Activated B cell treated with CpG ODN at 0.5 μM for 24 hours (primary cell): ENCODE measurements at places on chromosomes 3 and 15.

GRCh38 chr15:43517354-43518196 lies at the start of gene MAP1A:
Gene MAP1A (plus strand): TSS chr15:43517608. CDS start chr15:43521474, 3,866 bp downstream.
- DNase-seq: no peak

GRCh38 chr3:105610473-105610872 lies 243.8 kb downstream of the ALCAM start:
- DNase-seq: no peak

DNA sequence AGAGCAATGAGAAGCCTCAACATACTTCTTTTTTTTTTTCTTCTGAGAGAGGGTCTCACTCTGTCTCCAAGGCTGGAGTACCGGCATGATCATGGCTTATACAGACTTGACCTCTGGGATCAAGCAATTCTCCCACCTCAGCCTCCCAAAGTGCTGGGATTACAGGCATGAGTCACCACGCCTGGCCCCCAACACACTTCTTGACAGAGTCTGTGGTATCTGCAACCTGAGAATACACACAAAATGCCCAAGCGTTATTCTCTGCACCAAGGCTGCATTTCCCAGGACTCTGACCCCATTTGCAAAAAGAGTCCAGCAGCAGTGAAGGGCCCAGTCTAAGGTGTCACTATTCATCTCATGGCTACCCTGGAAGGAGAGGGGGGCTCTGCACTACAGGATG lies 42.7 kb upstream of the BLM start:
- DNase-seq: no peak

GRCh38 chr3:99551520-99551919 lies 86.9 kb upstream of the COL8A1 start:
- DNase-seq: no peak

DNA sequence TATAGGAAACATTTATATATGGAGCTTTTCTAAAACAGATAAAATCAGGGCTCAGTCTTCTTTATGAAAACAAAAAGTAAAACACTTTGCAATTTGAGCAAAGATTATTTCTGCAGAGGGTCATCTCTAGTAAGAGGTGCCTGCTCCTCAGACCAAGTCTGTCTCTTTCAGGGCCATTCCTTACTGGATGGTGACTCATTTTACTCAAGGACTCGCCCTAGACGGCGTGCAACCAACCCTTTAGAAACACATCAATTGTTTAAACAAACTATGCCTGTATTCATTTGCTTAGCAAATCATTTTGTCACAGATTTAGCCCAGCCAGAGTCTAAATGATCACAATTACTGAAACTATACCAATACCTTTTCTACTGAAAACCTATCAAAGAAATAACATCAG lies 242.8 kb upstream of the ICE2 start:
- DNase-seq: no peak

DNA sequence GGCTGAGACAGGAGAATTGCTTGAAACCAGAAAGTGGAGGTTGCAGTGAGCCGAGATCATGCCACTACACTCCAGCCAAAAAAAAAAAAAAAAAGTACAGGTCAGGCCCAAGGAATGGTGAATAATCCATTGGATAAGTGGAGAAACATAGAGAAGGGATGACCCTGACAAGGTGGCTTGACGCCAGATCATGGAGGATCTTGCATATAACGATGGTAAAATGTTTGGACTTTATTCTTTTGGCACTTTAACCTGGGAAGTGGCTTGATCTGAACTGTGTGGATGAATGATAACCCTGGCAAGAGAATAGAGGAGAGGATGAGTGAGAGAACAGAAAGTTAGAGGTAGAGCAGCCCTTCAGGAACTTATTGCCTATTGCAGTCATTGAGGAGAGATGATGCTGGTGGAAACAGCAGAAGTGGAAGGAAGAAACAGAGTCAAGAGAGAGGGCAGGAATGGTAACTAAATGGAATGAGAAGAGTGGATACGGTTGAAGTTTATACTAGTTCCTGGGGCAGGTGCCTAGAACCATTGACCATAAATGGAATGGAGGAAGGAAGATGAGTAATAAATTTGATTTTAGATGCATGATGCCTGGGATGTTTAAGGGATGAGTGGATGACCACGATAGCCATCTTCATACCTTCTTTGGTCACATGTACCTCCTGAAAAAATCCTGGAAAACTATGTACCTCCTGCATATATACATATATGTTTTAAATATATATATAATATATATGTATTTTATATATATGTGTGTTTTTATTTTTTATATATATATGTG lies 57.8 kb downstream of the BLM start:
- no peak for DNase-seq

- no peak for DNase-seq
Observed at GRCh38 chr3:114454551-114455251, 160.9 kb downstream of the TIGIT start.

GRCh38 chr3:128435058-128435457 lies 31.6 kb downstream of the DNAJB8 start:
- no peak for DNase-seq

DNA sequence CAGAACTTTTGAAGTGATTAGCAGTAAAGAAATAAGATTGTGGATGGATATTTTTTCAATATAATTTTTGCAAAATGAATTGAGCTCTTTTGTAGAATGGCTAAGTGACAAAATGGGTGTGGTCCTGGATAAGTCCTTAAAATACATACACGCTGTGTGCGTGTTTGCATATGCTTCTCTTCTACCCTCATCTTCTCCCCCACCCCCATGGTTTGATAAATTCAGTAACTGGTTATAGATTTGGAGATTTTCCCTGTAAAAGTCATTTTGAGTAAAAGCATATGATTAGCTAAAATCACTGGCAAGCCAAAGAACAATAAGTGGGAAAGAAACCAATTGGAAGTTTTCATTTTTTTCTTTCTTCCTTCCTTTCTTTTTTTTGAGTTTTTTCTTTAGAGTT lies 453.9 kb upstream of the MDFIC2 start:
- DNase-seq: no peak

GRCh38 chr3:113654310-113654709 lies 42.1 kb downstream of the USF3 start:
- no peak for DNase-seq

DNA sequence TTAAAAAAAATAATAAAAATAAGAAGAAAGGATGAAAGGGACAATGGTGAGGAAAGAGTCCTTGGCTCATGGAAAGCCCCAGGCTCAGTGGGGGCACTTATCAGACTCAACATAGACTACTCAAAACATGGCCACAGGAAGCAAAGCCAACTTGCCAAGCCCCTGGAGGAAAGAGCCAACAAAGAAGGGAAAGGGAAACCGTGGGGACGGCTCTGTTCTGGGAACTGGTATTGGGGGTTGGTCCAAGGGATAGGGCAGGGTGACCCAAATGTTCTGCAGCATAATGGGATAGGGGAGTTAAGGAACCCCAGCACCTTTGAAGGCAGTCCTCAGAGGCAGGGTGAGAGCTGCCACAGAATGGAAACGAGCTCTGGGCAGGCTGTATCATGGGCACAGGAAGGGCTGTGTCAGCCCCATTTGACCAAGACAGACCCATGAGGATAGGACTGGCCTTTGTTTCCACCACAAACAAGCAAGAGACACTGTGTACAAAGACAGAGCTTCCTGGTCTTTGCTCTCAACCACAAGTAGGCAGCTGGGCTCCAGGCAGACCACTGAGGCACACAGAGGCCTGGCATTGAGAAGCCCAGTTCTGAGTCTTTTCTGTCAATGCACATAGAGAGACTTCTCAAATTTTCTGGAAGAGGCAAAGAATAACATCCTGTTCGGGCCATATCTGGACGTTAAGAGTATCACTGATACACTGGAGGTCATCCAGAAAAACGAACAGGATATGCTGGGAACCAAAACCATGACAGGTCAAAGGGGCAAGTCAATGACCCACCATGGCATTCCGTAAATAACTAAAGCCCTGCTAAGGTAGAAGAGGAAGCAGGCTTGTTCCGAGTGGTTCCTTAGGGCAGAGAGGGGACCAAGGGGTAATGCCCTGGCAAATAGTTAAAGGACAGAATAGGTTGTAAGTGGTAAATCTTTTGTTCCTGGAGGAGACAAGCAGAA lies 10.6 kb upstream of the SEMA7A start:
- no peak for DNase-seq

GRCh38 chr3:40572588-40572987 lies 47.8 kb downstream of the ZNF621 start:
- no peak for DNase-seq

DNA sequence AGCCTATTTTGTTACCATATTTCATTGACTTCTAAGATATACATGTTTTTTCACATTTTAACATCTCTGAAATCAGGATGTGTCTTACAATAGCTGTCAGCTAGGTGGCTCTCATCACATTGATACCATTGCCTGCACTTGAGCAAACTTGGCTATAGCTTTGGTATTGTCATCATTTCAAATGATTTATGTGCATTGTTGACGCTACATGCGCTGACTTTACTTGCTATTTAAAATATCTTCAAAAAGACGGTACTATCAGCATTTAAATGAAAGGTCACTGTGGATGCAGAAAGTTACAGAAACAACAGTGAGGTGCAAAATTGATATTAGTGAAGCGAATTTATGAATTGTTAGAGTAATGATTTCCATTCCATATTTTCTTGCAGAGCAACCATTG lies 54.0 kb upstream of the ABHD2 start:
- DNase-seq: no peak

DNA sequence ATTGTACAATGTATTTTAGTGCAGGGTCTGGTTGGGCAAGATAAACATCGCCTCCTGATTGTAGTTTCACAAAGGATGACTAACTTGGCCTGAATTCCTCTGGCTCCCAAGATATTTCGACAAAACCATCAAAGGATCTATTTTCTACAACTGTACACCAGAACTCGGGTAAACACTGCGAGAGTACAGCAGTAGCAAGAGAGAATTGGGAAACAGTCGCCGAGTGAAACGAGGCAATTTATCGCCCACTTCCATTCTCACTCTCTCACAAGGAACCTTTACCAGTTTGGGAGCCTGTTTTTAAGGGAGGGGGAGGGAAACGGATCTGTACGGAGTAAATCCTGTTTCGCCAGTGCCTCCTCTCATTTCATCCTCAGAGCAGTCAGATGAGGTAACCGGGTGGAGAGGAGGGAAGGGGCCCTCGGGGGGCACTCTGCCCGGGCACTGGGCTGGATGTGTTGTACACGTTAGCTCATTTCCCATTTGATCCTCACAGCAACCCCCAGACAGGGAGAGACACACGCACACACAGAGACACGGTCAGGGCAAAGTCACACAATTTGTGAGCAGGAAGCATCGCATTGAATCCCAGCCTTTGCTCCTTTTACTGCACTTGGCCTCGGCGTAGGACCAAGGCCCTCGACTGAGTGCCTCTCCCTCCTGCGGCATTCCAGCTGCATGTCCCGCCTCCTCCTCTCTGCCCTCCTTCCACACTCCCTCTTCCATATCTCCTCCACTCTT lies 120.1 kb downstream of the LIPC start:
- DNase-seq: no peak

DNA sequence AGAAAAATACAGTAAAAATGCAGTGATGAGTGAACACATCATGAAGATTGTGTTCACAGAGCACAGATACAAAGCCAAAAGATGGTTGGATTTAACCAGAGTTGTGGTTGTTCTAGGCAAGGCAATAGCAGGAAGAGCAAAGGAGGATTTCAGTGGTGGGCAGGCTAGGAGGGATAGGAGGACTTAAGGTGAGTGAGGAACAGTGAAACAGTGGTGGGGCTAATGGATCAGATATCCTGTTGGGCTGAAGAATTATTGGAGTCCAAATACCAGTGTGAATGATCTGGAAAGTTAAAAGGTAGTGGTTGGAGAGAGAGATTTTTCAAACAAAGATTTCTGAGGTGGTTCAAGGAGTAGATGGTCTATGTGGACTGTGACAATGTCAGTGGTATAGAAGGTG lies 108.3 kb downstream of the B3GALNT1 start:
- no peak for DNase-seq

DNA sequence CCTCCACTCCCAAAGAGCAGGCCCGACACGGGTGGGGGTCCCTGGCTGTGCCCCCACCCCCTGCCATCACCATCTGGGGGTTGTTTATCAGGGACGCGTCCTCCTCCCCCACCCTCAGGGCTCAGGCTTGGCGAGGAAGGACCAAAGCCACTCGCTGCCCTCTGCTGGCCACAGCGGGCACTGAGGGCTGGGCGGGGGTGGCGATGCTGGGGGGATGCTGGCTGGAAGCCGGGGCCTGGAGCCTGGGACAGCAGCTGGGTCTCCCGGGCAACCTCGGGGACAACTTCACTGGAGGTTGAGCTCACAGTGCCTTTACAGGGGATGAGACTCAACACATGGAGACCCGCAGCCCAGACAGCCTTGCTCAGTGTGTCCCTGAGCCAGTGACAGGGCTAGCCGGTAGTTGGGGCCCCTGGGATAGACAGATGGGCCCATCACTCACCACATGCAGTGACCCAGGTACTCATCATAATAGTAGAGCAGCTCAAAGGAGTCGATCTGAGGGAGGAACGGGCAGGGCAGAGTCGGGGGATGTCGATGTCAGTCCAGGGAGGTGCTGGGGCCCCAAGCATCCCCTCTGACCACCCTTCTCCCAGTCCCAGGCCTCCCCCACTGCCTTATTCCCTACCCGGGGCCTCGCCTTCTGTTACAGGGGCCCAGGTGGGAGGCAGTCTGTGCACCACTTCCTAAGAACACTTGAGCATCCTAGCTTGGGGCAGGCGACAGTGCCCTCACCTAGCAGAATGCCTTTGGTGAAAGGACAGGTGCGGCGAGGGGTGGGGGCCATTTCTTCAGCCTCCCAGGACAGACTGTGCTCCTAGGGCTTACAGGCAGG lies 5.9 kb upstream of the CALML4 start:
- DNase-seq: peak; percentile 49

- DNase-seq: no peak
Observed at GRCh38 chr3:113374078-113374477, 67.2 kb downstream of the CFAP44 start.

GRCh38 chr3:147418808-147419701 lies 9.9 kb downstream of the ZIC1 start:
- no peak for DNase-seq

DNA sequence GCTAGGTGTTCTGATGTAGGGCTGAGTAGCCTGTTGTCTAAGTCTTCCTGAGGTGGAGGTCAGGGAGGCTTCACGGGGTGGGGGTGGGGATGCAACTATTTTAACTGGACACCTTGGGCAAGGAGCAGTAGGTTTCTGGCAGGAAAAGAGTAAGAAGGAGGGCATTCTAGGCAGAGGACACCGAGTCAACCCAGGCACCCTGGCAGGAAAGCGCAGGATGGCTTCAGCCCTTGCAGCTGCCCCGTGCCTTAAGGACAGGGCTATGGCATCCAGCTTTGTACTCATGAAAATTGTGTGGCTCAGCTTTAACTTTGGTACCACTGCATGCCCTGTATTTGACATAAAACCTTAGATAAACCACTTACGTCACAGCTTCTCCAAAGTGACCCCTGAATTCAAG lies 6.4 kb upstream of the FILIP1L start:
- DNase-seq: no peak

- no peak for DNase-seq
Observed at GRCh38 chr3:171643681-171644080, 166.6 kb downstream of the PLD1 start.
